CD4-positive, alpha-beta T cell treated with Interleukin-17A for 4 hours (primary cell): ENCODE measurements at places on chromosomes 6 and 20.

DNA sequence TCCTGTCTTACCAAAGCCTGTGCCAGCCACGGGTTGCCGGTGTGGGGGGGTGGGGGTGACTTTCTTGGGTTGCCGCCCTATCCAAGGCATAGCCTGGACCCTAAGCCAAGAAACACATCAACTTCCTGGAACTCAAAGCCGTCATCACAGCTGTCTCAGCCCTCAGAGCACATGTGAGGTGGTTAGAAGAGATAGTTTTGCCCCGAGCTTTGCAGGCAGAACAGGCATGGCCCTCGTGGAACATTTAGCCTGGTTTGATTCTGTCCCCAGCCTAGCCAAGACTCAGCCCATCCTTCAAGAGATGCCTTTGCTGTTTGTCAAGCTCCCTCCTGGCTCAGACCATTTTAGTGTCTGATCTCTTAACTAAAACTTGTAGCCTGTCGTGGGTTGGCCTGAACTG lies 64.9 kb downstream of the RREB1 start:
- no peak for DNase-seq

- no peak for DNase-seq
Observed at GRCh38 chr6:30816791-30817739, 67.3 kb upstream of the DDR1 start.

DNA sequence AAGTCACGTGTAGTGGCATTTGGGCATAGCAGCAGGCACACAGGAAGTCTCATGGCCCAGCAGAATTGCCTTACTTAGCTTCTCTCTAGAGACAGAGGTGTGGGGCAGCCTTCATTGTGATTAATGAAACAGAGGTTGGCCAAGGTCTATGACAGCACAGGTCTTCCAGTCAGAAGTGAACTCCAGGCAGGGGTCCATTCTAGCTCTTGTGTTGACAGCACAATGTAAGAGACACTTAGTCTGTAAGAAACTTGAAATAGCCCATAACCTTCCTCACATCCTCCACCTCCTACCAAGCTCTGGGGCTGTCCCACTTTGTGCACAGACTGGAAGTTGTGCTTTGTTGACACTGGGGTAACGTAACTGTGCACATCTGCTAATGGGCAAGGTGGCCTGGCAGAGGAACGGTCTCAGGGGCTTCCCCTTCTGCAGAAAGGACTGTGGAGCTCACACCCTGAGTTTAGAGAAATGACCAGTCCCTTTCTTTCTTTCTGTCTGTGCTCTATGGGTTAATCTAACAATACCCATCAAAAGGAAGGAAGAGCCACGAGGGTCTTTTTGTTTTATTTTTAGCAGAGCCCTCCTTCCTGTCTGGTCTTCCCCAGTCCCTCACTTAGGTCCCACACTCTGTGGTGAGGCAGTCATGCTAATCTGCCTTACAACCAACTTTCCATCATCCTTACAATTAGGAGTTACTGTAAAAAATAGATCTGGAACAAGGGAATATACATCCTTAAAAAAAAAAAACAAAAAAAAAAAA lies 35.6 kb upstream of the TAGAP start:
- no peak for DNase-seq

DNA sequence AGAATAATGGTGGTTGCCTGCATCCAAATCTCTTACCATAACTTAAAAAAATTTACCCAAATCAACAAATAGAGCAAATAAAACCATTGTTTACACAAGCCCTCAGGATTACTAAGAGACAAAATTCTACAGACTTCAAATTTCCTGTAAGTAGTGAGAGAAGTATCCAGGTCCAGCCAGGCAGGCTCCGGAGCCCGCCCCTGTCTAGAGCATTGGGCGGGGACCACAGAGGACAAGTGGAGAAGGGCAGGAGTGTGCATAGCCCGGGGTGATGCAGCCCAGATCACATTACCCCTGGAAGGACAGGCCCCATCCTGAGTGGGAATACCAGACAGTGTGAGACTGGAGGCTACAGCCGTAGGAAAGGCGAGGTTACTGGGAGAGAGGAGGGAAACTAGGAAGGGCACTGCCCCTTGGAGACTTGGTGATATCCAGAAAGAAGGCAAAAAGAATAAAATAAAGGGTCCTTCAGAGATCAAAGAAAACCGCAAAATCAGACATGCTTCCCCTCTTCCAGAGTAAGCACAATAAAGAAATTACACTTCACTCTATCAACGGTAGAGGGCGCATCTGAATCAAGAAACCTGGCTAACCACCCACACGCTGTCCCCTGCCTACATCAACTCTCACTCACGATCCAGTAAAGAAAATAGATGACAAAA lies 26.6 kb downstream of the RIN2 start:
- DNase-seq, result no peak

- no peak for DNase-seq
Observed at GRCh38 chr6:148952147-148953035, 205.6 kb downstream of the UST start.

GRCh38 chr6:136362421-136363356 lies 73.0 kb upstream of the BCLAF1 start:
- no peak for DNase-seq

DNA sequence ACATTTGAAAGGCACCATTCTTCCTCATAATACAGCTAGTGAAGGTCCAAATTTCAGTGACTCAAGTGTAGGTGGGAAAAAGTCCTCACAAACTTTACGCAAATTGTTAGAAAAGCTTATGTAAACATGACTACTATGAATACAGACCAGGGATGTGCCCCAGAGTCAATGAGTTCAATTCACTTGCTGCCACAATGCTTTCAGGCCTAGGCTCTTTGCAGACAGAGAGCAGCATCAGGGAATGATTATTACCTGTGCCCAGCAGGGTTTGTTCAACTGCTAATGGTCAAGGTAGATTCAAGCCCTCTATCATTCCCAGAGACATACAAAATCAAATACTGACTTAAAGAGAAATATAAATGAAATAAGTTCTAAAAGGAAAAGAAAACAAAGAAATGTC lies 84.0 kb downstream of the LAMA2 start:
- no peak for DNase-seq

- DNase-seq, result peak; percentile 40
Observed at GRCh38 chr20:32993496-32994050, 10.7 kb downstream of the SUN5 start.

- DNase-seq, result no peak
Observed at GRCh38 chr20:47551841-47552240, 50.2 kb downstream of the NCOA3 start.

DNA sequence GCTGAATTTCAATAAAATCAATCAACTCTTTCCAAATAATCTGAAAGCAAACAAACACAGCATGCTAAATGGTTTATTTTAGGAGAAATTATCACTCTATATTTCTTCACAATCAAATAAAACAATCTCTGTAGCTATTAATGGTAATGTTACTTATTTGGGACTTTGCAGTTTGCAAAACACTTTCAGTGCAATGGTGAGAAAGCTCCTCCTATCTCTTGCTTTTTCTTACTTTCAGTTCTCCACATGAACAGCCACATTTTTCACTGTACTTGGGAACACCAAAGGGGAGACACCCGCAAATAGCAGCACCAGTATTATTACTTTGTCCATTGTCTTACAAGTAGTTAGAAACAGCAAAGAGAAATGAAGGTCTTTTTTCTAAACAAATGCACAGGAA lies 92.4 kb downstream of the DST start:
- DNase-seq, result no peak

GRCh38 chr6:117558818-117559217 lies 43.5 kb downstream of the GOPC start:
- DNase-seq, result no peak

DNA sequence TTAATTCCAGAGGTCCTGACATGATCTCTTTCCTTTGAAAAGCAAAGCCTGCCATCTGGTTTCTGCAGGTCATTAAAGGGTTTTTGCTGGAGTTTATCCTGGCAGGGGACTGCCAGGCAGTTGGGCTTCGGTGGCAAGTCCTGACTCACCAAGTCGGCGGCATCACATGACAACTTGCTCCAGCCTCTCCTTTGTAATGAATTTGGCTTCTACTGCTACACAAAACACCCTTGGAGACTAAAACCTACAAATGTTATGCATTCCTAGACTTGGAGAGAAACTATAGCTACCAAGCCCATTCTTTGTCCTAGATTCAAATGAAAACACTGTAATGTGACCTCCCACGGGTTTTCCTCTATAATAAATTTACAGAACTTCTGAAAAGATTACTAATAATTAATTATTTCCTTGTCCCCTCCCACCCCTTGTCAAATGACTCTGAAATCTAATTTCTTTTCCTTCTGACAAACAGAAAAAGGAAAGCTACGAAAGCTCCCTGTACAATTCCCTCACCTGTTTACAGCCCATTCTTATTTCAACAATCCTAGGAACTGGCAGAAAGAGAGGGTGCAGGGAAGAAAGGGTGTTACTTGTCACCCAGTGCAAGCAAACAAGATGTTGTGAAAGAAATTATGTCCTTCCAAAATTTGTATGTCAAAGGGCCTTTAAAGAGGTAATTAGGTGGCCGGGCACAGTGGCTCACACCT lies 62.9 kb downstream of the QRSL1 start:
- DNase-seq, result no peak
